ENCODE measurements at places on chromosomes 4 and X. TPM values are rescaled to one million over a fixed set of nuclear protein-coding genes. Genes with fewer than 3 reads are reported as not detected.
A peak's percentile ranks its signal among the peaks of the same experiment; 100 is the strongest.

DNA sequence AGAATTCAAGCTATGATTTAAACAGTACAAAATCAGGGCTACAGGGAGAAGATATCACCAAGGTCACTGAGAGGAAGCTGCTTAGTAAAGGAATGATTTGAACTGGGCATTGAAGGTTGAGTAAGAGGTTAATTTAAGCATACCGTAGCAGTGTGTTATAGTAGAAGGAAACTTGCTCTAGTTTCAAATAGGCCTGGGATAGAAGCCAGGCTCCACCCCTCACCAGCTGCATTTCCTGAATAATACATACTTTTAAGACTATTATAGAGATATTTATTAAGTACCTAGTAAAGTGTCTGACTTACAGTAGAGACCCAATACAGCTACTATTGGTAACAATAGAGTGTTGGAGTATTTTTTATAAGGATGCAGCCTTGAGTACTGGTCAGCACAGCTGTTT lies 118.0 kb upstream of the GLRA2 start:
- no peak for DNase-seq
- H3K4me3 ChIP-seq, result no peak overlapping the region
- H3K27ac ChIP-seq, result no peak overlapping the region
- no peaks in the 10 kb centered on the region for H3K27me3 ChIP-seq

DNA sequence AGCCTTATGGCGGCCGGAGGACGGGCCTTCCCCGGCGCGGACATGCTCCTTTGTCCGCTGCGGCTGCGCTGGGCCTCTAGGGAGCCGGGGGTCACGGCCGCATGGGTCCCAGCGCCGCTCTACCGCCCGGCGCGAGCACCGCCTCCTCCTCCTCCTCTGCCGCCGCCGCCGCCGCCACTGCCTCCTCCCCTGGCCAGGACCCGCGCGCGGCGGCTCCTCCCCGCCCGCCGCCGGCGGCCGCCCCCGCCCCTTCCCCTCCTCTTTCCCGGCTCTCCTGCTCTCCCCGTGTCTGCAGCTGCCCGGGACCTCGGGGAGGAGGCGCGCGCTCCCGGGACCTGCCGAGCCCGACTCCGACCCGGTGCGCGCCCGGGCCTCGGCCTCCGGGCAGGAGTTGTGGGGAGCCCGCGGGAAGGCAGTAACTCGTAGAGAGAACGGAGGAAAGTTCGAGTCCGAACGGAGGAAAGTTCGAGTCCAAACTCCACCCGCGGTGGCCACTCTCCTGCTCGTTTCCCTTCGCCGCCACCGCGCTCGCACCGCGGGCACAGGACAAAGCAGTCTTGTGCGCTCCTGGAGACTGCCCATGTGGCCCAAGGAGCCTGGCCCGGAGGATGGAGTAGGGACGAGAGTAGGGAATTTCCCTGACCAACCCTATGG lies at the start of gene ADGRA3:
Gene ADGRA3 (minus strand): TSS at position 179 of the 654 bp plus-strand sequence. CDS start 282 bp downstream, outside the sequence.
- H3K4me3 ChIP-seq, result peak within 1 kb of the TSS; percentile 83
- DNase-seq, result peak; percentile 88
- peaks cover 40% of the 10 kb centered on the region for H3K4me1 ChIP-seq
- no peaks in the 10 kb centered on the region for H3K36me3 ChIP-seq
- no peaks in the 10 kb centered on the region for H3K27me3 ChIP-seq

GRCh38 chr4:140955641-140956040 lies 177.6 kb downstream of the RNF150 start:
- H3K4me1 ChIP-seq, result no peaks in the 10 kb centered on the region
- H3K36me3 ChIP-seq, result no peaks in the 10 kb centered on the region
- H3K27ac ChIP-seq, result no peak overlapping the region

Gene CXorf51A
- not detected for total RNA-seq

Gene CPZ
- not detected for total RNA-seq

Measured in psoas muscle (tissue), 8 donors.